ENCODE measurements at places on chromosomes 13 and 19.
A peak's percentile ranks its signal among the peaks of the same experiment; 100 is the strongest.

- no peak for DNase-seq
Observed at GRCh38 chr19:14516746-14517438, 1.3 kb downstream of the DNAJB1 start.

DNA sequence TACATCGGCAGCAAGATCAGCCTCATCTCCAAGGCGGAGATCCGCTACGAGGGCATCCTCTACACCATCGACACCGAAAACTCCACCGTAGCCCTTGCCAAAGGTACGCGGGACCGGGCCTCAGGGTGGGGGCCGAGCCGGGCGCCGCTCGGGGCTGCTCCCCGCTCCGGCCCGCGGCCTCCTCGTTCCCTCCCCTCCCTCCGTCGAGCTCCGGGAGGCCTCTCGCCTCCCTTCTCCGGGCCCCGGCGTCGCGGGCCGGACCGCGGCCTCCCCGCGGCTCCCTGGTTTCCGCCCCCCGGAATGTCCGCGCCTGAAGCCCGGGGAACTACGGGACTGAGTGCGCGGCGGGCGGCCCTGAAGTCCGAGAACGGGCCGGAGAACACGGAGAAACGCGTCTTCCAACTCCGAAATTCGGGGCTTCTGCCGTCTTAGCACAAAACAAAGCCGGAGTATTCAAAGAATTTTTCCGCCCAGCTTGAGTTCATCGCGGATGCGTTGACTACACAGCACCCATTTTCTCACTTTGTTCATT is 423 bp downstream of the LSM14A start:
- DNase-seq = peak; percentile 35

GRCh38 chr13:90798381-90798780 is 549.1 kb upstream of the MIR17HG start:
- DNase-seq = peak; percentile 52

DNA sequence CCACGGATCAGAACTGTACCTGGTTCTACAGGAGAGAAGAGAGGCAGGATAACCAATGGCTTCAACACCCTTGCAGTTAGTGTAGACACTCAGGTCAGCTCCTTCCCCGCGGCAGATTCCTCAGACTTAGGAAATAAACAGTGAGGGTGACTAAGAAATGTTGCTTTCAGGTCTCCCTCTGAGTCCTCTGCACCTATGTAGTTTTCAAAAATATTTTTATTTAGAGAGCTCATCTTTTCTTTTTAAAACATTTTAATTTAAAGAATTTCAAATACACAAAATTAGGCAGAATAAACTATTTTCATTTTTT is 195.2 kb downstream of the KLF12 start:
- DNase-seq = no peak

DNA sequence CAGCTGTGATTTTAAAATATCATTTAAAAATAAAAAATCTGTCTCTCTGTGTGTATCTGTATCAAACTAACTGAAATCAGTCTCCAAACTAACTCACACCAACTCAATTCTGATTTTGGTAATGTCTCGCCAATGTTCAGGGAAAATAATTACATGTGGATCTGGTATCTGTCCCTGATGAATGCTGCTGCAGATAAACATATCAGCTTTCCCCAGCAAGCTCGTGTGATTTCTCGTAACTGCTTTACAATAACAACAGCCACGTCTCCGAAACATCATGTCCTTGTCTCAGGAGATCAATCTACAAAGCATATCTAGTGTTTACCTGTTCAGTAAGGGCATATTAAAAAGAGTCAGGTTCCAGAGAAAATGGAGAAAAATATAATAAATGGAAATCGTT is 129.0 kb downstream of the IRS2 start:
- no peak for DNase-seq

- DNase-seq = peak; percentile 88
Observed at GRCh38 chr19:35204799-35205732, 23.5 kb downstream of the FAM187B start.

- DNase-seq = no peak
Observed at GRCh38 chr13:76163761-76164160, 527.6 kb downstream of the LMO7 start.

- no peak for DNase-seq
Observed at GRCh38 chr13:45823583-45823982, 28.0 kb downstream of the SIAH3 start.

DNA sequence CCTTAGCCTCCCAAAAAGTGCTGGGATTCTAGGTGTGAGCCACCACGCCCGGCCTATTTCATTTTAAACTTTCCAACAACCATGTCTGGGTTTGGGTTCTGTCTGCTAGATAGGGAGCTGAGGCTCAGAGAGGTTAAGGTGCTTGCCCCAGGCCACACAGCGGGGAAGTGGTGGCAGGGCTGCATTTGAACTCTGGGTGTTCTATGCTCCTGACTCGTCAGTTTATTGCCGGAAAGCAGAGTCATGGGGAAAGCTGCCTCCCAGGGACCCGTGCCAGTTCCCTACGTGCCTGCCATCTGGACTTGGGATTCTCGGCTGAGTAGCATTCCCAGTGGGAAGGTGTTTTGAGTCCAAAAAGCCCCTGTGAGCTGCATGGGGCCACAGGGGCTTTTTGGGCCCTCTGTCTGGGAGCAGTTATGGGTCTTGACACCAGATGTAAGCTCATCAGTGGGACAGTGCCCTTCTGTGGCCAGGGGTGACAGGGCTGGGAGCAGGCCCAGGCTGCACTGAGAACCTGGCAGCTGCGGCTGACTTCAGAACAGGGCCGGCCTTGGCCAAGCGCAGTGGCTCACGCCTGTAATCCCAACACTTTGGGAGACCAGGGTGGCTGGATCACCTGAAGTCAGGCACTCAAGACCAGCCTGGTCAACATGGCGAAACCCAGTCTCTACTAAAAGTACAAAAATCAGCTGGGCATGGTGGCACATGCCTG is 10.9 kb downstream of the RFX1 start:
- no peak for DNase-seq

- no peak for DNase-seq
Observed at GRCh38 chr13:99391781-99392469, 84.7 kb upstream of the GPR183 start.

DNA sequence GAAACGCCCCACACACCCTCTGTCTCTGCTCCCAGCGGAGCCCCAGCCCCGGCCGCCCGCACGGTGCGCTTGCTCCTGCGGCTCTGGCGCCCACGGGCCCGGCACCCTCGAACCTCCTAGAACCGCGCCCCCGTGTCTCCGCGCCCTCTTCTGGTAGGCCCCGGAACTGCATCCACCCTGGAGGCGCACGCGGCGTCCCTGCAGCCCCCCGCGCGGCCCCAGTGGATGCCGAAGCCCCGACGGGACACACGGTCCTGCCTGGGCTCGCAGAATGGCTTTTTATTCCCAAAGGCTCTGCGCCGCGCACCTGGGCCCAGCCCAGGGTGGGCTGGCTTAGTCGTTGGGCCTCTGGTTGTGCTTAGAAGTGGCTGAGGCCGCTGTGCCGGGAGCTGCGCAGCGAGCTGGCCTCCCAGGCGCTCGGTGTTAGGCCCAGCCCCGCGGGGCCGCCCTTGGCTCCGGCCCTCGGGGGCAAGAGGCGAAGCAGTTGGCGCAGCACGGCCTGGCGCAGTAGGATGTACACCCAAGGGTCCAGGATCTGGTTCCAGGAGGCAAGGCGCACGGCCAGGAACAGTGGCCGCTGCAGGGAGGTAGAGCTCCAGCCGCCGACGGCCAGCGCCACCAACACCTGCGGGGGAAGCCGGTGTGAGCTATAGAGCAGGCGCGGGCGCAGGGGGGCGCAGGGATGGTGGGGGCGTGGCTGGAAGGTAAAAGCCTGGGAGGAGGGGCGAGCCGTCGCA is 2.8 kb downstream of the PTGER1 start:
- peak; percentile 75 for DNase-seq

DNA sequence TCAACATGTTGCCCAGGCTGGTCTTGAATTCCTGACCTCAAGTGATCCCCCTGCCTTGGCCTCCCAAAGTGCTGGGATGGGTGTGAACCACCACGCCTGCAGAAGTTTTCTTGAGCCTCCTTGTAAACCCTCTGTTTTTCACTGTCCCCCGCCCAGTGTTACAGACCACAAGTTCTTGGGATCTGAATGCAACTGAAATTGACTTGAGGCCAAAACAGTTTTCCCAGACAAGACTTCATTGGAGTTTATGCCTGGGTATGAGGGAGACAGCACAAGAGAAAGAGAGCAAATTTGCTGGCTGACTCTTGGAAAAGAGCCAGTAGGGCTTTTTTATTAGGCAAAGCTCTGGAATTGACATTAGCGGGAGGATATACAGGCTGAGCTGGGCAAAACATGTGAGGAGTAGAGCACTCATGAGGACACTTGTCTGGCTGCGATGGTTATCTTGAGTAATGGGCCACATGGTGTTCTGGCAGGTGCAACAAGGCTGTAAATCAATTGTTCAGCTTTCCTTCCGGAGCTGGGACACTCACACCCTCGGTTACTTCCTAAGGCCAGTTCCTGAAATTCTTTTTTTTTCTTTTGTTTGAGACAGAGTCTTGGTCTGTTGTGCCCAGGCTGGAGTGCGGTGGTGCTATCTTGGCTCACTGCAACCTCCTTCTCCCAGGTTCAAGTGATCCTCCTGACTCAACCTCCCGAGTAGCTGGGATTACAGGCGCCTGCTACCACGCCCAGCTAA is 12.7 kb upstream of the HNRNPL start:
- no peak for DNase-seq

DNA sequence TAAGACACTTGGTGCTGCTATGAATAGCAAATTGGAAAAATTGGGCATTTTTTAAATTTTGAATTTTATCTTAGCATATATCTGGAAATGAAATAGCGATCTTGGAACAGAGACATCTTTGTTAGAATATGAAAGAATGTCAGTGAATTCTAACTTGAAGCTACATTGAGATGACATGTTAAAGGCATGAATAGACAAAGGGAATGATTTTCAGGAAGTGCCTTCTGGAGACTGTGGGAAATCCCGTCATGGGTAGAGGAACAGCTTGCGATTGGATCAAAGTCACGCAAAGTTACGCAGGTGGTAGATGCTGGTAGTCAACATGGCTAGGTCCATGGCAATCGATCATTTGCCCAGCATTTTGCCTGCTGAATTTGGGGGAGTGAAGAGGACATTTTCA is 43.5 kb downstream of the LRCH1 start:
- no peak for DNase-seq

DNA sequence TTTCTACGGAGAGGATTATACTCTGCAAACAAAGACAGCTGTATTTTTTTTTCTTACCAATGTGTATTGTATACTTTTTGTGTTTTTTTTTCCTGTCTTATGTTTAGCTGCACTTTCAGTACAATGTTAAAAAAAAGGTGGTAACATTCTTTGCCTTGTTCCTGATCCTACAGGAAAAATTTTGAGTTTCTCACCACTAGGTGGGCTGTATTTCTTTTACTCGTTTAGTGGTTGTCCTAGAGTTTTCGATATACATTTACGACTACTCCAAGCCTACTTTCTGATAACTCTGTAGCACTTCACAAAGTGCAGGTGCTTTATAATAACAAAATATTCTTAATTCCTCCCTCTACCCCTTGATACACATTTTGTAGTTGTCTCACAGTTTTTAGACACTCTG is 652.2 kb downstream of the UQCRFS1 start:
- no peak for DNase-seq

GRCh38 chr19:16303755-16304154 is 20.9 kb upstream of the KLF2 start:
- DNase-seq = no peak

DNA sequence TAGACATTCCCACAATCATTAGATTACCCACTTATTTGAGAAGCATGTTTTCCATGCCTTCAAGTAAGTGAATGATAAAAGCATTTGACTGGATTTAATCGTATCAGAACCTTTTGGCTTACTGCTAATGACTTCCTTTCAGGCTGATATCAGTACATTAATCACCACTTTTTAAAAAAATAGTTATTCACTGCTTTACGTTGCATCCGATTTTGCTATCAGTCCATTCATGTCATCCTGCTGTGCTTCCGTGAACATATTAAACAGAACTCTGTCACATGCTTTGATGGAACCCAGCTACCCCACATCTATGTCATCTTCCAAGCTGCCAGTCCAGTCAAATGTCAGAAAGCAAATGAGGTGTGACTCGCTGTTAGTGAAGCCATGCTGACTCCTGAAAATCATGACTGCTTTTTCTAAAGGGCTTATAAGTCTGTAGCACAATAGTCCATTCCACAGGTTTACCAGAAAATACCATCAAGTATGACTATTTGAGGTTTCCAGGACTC is 440.9 kb downstream of the IRS2 start:
- no peak for DNase-seq
